ENCODE measurements at places on chromosomes 7 and 10.

DNA sequence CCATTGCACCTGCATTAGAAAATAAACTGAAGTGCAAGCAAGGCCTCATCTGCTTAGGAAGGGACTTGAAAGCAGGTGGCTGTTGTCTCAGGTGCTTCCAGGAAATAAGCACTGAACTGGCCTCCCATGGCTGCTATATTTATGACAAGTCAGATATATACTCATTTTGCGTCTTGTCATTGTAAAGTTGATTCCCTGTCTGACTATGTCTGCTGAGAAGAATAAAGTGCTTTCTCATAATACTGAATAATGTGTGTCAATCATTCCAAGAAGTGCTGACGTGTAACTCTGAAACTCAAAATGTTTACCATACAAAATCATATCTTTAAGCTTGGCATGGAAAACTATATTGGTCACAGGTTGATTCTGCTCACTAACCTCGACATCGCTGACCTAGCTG lies 44.9 kb upstream of the SVOPL start:
- no peak for DNase-seq

GRCh38 chr7:137388916-137389315 lies 45.4 kb upstream of the PTN start:
- DNase-seq: no peak

- no peak for DNase-seq
Measured at GRCh38 chr10:33719005-33719703, 384.7 kb upstream of the NRP1 start.

DNA sequence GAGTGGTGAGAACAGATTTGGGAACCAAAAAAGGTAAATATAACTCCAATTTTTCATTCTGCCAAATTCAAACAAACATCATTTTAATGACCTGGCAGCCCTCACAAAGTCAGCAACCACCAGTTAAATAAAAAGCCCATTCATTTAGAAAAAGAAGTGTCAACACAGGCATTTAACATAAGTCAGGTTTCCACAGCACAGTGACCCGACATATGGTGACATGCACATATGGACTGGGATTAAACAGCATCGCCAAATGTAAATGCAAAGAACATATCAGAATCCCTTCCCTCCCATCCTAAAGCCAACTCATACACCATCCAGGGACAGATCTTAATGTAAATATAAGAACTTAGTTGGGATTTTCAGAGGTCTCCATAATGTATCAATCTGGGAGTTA lies 293.2 kb downstream of the FGFR2 start:
- no peak for DNase-seq

- DNase-seq: no peak
Measured at GRCh38 chr10:971150-971542, 17.1 kb upstream of the GTPBP4 start.

DNA sequence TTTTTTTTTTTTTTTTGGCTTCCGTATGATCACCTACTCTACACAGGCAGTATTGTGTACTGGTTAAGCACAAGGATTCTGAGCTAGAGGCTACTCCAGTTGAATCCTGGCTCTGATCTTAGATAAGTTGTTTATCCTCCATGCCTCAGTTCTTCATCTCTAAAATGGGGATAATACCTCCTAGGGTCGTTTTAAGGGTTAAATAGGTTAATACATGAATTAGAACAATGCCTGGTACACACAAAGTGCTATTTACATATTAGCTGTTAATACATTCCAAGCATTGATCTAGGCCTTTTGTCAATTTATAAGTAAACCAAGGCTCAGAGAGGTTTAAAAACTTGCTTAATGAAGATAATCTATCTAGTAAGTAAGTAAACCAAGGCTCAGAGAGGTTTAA lies 59.0 kb downstream of the ST7 start:
- DNase-seq: no peak

DNA sequence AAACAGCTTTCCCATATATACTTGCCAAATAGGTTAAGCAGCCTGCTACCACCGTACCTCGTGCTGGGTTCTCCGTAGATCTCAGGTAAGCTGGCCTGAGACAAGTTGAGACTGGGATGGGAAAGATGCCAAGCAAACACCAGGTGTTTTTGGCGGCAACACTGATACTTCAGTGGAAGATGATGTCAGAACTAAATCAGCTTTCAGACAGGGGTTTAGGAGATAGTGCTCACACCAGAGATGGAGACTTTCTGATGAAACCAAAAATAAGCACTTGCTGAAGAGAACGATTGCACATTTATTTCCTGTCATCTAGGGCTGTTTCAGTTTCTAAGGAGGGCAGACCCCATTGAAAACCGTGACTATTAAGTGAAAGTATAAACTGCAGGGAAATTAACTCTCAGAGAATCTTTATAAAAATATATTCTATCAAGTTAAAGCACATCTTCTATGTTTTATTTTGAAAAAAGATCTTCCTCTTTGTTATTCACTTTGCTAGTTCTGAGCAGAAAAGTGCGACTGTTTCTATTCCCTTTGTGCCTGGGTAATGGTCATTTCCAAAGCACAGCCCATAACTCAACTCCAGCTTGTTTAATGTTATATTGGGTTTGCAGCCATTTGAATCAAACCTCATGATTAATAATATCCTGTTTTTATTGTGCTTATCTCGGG lies 149.9 kb downstream of the CPED1 start:
- no peak for DNase-seq

- no peak for DNase-seq
Measured at GRCh38 chr7:34718867-34719266, 60.8 kb downstream of the NPSR1 start.

DNA sequence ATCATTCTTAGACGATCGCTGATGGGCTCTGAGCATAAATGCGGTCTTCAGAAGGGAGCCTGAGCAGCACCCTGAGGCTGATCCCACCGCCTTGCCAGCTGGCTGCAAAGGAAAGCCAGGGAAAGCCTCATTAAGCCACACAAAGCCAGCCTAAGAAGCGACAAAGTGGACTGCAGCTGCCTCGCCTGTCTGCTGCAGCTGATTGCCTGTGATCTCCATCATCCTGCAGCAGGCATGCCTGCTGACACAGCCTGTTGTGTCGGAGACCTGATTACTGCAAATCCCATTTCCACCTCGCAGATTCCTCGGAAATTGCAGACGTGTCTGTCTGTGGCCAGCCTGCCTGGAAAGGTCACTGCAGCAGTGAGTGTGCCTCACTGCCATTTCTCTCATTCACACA lies 1087.0 kb upstream of the AUTS2 start:
- DNase-seq: no peak

DNA sequence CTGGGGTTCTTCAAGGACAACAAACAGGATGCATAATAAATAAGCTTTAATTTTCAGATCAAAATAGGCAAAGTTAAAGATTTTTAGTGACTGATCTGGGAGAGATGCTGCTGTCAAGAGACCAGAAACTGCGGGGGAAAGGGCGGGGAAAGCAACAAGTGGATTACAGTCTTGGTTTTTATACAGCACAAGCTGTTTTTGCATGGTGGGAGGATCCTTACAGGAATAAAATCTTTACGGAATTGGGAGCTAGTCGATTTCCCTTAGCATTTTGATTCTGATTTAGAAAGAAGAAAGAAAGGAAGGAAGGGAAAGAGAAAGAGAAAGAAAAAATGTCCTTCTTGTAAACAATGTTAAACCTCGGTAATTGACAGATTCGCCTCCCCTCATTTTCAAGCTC lies 242.3 kb upstream of the SP8 start:
- DNase-seq: no peak

DNA sequence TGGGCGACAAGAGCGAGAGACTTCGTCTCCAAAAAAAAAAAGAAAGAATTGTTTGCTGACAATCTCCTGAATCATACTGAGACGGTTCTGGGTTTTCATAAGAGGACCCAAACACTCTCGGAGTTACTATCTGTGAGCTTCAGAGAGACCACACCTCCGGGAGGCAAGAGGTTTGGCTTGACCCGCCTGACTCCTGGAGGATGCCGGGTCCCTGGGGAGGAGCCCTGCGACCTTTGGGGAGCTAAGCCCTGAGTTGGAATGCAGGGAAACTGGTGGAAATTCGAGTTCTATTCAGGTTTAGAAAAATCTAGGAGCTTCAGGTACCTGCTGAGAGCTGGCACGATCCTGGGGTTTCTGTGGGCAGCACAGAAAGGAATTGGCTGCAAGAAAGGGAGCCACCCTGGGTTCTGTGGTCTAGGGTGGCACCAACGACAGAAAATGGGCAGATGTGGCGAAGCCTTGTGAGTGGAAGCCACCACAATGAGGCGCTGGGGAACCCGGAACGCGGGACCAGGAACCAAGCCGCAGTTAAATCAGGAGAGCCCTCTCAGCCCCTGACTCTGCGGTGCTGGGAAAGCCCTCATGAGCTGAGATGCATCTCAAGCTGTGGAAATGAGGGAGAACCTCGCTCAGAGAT lies 21.9 kb upstream of the GATAD1 start:
- DNase-seq: no peak

GRCh38 chr10:4353964-4354363 lies 472.0 kb upstream of the AKR1E2 start:
- no peak for DNase-seq

DNA sequence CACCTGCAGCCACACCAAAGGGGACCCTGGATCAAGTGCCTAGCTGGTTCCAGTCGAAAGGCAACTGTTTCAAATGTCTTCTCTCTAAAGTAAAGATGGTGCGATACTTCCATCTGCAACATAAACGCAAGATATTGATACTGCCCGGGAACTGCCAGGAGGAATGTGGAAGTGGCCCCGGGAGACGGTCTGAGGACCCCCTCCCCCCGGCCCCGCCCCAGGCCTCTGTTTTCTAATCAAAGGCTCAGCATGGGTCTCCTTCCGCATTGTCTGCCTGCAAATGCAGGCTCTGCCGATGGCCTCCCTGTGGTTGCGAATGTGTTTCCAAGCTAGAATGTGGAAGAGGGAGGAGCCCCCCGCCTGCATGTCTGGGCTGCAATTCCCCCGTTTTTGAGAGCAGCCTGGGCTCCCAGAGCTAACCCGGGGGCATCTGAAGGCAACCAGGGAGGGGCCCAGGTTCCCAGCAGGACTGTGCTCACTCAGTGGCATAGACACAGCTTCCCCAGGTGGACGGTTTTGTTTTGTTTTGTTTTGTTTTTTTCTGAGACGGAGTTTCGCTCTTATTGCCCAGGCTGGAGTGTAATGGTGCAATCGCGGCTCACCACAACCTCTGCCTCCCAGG lies 223.9 kb upstream of the PPP2R2D start:
- DNase-seq: no peak

GRCh38 chr10:65566906-65567305 lies 1358.9 kb upstream of the LRRTM3 start:
- no peak for DNase-seq

DNA sequence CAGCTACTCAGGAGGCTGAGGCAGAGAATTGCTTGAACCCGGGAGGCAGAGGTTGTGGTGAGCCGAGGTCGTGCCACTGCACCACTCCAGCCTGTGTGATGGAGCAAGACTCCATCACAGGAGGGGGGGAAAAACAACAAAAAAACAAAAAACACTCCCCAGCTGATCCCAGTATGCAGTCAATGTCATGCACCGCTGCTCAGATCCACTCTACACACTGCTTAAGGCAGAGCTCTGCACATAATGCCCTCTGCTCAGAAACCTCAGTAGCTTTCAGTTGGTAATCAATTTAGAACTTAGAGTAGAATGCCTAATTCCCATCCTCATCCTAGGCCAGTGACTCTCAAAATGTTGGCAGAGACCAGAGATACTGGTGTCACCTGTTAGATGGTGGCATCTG lies 43.9 kb downstream of the PDSS1 start:
- no peak for DNase-seq

DNA sequence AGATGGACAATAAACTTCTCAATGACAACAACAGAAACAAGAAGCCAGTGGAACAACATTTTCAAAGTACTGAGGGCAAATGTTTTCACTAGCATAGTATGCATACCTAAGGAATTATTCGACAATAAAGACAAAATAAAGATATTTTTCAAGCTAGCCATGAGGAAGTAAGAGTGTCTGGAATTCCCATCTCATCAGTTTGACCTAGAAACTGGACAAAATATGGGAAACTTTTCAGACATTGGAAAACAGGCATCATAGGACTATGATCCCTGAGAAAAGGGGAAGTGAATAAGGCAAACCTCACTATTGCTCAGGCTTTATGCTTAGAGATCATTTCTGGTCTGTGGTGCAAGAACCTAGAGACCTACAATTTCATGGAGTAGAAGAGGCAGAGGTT lies 86.3 kb downstream of the OAT start:
- DNase-seq: no peak

GRCh38 chr7:97770850-97771249 lies 39.0 kb downstream of the TAC1 start:
- DNase-seq: no peak

GRCh38 chr10:116608686-116609594 lies 11.8 kb upstream of the PNLIPRP2 start:
- DNase-seq: no peak

DNA sequence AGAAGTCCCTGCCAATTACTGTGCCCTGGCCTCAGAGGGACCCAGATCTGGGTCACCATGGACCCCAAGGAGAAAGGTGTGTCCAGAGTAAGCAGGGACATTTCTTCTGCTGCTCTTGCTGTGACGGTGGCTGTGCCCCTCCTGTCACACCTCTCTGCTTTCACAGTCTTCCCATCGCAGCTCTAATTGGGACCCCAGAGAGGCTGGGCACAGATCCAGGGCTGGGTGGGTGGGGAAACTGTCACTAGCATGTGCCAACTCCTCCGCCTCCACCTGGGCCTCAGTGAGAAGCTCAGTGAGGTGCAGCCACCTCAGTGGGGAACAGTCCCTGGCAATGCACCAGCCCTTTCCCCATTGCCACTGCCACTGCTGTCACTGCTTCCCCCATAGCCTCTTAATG lies 37.3 kb upstream of the ADCYAP1R1 start:
- no peak for DNase-seq

- no peak for DNase-seq
Measured at GRCh38 chr7:48017674-48018073, 11.2 kb downstream of the SUN3 start.

DNA sequence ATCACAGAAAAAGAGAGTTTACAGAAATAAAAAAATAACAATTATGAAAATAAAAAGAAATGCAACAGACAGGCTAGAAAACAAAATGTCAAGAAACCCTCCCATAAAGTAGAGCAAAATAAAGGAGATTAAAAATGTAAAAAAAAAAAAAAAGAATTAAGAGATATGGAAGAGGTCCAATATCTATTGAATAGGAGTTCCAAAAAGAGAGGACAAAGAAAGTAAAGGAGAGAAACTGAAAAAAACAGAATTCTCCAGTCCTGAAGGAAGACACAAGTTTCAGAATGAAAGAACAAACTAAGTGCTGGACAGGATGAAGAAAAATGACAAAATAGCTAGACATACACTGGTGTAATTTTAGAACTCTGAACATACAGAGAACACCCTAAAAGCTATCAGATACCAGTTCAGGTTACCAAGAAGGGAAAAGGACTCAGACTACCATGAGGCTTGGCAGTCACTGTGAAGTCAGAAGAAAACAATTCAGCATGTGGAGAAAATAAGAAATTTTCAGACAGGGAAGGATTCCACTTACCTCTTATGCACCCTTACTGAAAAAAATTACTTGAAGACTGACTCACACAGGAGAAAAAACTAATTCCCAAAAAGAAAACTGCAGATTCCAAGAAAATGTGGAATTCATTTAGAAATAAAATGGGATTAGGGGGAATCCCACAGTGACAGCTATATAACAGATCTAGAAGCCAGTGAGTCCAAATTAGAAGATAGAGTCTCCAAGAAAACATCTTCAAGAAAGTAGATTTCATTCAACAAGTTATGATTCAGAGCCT lies 40.4 kb upstream of the ABLIM1 start:
- no peak for DNase-seq
